ENCODE measurements at places on chromosomes 6 and 20.

GRCh38 chr6:27601668-27602254 lies 128.9 kb upstream of the ZNF184 start:
- no peak for DNase-seq

- DNase-seq = no peak
Measured at GRCh38 chr6:111971866-111972532, 81.9 kb upstream of the CCN6 start.

DNA sequence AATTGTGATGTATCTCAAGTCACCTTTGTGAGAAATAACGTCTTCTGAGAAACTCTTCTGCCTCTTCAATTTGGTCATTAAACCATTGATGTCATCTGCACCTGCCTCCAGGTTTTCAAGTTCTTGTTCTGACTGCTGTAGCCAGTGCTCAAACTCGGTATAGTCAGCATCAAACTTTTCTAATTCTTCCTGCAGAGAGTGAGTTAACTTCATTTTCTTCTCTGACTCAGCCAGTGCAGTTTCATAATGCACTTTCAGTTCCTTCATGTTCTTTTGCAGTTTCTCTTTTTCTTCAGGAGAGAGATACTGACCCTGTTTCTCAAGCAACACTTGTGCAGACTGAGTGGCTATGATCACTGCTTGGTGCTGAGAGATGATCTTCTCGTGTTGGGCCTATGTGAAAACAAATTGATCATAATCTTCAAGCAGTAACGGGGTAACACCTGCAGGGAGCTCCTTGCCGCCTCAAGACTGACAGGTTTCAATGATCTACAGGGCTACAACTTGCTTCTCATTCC lies 48.8 kb downstream of the DST start:
- no peak for DNase-seq

- no peak for DNase-seq
Measured at GRCh38 chr6:108730635-108731515, 117.3 kb upstream of the ARMC2 start.

GRCh38 chr6:107132330-107132954 lies 17.1 kb upstream of the BEND3 start:
- no peak for DNase-seq

DNA sequence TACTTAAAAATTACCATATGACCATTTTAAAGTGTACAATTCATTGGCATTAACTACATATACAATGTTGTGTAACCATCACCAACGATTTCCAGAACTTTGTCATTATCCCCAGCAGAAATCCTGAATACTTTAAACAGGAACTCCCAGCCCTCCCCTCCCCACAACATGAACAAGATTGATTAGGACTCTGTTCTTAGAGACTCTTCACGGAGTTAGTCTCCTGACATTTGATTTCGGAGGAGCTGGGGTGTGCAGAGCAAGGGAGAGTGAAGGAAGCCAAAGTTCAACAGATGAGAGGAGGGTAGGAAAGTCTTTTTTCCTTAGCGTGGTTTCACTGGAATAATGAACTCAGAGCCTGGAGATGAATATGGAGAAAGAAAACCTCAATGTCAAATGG lies 17.2 kb upstream of the QKI start:
- DNase-seq = no peak

DNA sequence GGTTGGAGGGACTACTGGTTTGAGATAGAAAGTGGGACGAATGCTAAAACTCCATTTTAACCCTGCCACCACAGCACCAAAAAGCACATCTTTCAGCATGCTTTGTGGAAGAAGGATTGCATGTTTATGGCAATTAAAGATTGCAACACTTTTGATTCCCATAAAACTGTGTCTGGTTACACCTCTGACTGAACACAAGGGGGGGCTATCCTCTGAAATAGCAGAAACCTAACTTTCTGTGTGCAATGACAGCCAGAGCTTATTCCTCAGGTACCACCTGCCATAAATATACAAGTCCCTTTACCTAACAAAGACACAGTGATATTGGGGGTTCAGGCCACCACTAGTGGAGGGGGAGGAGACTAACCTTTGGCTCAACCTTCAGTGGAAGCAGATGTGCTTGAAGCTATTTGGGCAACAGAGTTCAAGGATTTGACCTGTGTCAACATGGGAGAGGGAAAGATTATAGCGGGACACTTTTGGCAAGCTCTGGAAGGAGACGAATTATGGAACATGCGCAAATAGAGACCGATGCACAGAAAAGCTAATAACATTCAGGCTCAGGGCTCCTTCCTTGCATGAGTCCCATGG lies 9.6 kb upstream of the PLG start:
- no peak for DNase-seq

Measured in CD8-positive, alpha-beta memory T cell (primary cell).